ENCODE measurements at places on chromosomes 2 and 18.

- DNase-seq: no peak
Measured at GRCh38 chr2:224389317-224389716, 12.6 kb downstream of the FAM124B start.

GRCh38 chr2:134818321-134818720 lies 20.1 kb upstream of the ACMSD start:
- no peak for DNase-seq

- no peak for DNase-seq
Measured at GRCh38 chr2:98726205-98726604, 4.7 kb downstream of the MGAT4A start.

GRCh38 chr2:191933307-191934105 lies 86.6 kb upstream of the CAVIN2 start:
- DNase-seq: no peak

- DNase-seq: no peak
Measured at GRCh38 chr18:30957066-30957465, 85.5 kb downstream of the DSC3 start.

GRCh38 chr2:179646173-179646769 lies 215.1 kb downstream of the ZNF385B start:
- no peak for DNase-seq

DNA sequence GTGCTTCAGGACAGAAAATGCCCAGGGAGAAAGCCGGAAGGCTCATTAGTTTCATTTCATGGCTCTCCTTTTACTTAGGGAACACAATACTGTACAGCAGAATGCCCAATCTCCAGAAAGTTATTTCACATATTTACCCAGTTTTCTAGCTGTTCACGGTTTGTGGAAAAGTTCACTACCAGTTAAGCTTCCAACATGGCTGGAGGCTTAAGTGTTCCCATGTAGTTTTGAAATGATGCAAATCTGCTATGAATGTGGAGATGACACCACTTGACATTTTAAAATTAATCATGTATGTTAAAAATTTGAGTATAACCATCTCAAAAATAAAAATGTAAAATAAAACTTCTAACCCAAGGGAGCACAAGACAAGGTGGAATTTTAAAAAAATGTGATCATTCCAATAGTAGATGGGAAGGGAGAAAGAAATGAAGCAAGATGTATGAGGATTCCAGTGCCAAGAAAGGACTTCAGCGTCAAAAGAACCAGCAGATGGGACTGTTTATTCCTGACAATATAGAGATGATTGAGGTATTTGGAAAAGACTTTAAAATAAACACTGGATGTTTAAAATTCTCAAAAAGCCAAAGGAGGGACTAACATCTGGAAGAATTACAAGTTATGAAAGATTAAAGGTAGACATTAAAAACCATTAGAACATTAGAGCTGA lies 60.9 kb upstream of the OSR1 start:
- no peak for DNase-seq

DNA sequence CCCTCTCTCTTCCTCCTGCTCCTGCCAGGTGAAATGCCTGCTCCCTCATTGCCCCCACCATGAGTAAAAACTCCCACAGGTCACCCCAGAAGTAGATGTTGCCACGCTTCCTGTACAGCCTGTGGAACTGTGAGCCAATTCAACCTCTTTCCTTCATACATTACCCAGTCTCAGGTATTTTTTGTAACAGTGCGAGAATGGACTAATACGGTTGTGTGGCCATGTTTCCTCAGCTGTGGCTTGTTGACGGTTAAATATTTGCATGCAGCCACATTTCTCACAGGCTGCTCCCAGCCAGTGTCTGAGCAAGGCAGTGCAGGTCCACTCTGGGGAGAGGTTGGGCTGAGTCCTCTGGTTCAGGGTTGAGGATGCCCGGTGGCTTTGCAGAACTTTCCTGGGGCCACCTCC lies 27.8 kb upstream of the COPS8 start:
- no peak for DNase-seq

DNA sequence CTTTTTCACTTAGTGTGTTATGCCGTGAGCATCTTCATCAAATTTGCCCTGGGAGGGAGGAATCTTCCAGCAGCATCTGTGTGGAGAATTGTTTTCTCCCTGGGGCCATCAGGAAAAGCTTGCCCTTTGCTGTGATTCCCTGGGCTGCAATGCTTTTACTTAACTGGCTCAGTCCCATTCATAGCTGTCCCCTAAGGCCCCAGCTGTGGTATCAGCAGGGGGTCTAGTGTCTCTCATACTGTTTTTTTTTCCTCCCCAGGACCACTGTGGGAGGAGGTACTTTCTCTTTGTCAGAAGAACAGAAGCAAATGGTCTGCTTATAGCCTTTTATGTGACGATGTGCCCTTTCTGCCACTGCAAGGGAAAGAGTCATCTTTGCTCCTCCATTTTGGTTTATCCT lies 176.8 kb upstream of the CELF4 start:
- peak; percentile 38 for DNase-seq

GRCh38 chr2:83365476-83365875 lies 1093.6 kb downstream of the SUCLG1 start:
- no peak for DNase-seq

DNA sequence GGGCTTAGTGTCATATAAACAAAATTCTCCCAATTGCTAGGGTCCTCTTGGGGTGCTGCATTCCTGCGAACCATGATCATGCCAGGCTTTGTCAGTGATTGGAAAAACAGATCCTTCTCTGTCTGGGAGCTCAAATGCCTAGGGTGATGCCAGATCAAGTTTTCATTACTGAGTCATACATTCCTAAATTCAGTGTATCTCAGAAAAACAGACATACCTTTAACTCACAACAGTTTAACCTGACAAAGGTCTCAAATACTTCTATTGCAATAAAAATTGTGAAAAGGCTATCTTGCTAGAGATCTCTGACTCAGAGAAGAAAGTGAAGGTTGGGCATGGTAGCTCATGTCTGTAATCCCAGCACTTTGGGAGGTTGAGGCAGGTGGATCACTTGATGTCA lies 86.9 kb downstream of the SH3YL1 start:
- no peak for DNase-seq

GRCh38 chr2:236998236-236998635 lies 87.5 kb upstream of the COPS8 start:
- DNase-seq: no peak

GRCh38 chr2:240245706-240246105 lies 105.2 kb upstream of the OTOS start:
- no peak for DNase-seq

DNA sequence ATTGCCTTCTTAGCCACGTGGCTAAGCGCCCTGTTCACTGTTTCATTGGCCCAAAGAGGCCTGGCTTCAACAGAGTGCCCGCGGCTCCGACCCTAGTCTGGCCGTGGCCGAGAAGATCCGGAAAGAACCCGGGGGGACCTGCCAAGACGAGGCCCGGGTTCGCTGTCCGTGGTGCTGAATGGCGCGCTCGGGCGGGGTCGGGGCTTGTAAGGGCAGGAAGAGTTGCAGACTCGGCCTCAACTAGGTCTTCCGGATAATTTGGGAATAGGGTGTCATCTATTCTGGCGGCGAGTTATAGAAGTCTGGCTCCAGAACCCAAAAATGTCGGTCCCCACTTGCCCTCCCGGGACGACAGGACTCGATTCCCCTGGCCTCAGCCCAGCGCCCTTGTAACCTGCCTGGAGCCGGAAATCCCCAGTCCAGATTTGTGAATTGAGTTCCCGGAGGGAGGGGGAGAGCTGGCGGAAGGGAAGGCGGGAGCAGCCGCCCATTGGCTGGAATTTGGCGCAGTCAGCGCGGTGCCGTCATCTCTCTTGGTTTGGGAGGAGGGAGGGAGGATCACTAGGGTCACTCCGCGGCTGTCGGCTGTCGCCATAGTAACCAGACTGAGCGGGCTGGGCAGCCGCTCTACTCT lies 3.5 kb downstream of the CDK5R2 start:
- peak; percentile 98 for DNase-seq

GRCh38 chr2:235606004-235606715 lies 112.3 kb downstream of the AGAP1 start:
- no peak for DNase-seq
